ENCODE measurements at places on chromosomes 6 and 20. TPM values are rescaled to one million over a fixed set of nuclear protein-coding genes. Genes with fewer than 3 reads are reported as not detected.

Gene DCBLD1
- total RNA-seq, result 8.8 TPM

Gene CST7
- 4.7 TPM for total RNA-seq

Gene SPEF1
- total RNA-seq, result not detected

Gene CCN6
- total RNA-seq, result not detected

Gene KCNK5
- total RNA-seq, result 1.1 TPM

Gene MYH7B
- total RNA-seq, result 0.17 TPM

Gene RRAGD
- 31.6 TPM for total RNA-seq

Gene RNGTT
- total RNA-seq, result 22.3 TPM

Gene OOEP
- not detected for total RNA-seq

Gene KIAA0408
- total RNA-seq, result 45.4 TPM
